CD4-positive, alpha-beta T cell treated with Interleukin-6 for 4 hours (primary cell): ENCODE measurements at places on chromosomes 13 and 19.

- DNase-seq = peak; percentile 64
These were observed 14.2 kb downstream of the ONECUT3 start for GRCh38 chr19:1767464-1767933.

DNA sequence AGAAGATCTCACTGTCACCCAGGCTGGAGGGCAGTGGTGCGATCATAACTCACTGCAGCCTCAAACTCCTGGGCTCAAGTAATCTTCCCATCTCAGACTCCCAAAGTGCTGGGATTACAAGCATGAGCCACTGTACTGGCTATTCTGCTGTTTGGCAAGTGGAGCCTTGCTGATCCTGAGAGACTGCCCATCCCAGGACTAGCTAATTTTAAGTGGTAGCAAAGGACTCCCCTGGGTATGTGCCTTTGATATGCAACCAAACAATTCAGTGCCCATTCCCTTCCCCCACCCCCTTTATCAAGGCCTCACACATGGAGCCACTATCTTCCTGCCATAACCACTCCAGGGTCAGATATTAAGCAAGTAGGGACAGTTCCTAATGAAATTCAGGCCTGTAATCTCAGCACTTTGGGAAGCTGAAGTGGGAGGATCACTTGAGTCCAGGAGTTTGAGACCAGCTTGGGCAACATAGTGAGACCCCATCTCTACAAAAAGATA is 17.0 kb upstream of the ZNF460 start:
- no peak for DNase-seq

DNA sequence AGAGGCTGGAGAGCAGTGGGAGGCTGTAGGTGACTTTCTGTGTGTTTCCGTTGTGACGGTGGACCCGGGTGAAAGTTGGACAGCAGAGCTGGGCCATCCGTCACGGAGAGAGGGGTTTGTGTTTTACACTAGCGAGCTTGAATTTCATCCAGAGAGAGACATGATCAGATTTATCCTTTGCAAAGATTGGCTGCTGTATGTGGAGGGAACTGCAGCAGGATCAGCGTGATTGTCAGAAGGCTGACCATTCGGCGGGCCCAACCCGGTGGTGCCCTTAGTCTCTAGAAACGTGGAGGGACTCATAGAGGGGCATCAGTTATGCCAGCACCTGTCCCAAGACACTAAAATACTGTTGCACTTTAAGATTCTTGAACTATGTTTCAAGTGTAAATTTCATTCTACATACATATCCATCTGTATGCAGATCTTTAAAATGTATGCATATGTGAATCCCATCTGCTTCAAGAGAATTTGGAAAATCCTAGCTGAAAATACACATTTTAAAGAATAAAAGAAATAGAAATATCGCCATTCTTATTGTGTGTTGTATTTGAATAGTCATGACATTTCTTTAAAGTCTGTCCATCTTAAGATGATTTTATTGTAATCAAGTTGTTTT is 7.0 kb downstream of the FAM124A start:
- no peak for DNase-seq

DNA sequence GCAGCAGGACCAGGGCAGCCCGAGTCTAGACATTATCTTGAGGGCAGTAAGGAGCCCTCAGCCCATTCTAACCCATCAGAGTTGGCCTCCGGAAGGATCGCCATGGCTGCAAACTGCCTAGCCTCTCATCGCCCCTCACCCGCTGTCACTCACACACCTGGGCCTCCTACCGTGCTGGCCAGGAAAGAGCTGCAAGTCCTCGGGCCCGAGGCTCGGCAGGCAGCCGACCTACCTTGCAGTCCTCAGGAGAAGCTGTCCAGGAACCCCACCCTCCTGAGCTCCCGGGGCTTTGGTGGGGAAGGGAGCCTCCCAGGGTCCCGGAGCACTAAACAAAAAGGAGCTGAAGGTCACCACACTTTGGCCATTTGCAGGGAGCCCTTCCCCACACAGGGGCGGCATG is 46.8 kb downstream of the CCNE1 start:
- DNase-seq = no peak

GRCh38 chr13:82248762-82249161 is 1633.5 kb downstream of the SLITRK1 start:
- no peak for DNase-seq

- no peak for DNase-seq
These were observed 32.2 kb upstream of the TPT1 start for GRCh38 chr13:45373162-45373547.

- no peak for DNase-seq
These were observed 223.9 kb downstream of the SHISA2 start for GRCh38 chr13:25827831-25828465.

DNA sequence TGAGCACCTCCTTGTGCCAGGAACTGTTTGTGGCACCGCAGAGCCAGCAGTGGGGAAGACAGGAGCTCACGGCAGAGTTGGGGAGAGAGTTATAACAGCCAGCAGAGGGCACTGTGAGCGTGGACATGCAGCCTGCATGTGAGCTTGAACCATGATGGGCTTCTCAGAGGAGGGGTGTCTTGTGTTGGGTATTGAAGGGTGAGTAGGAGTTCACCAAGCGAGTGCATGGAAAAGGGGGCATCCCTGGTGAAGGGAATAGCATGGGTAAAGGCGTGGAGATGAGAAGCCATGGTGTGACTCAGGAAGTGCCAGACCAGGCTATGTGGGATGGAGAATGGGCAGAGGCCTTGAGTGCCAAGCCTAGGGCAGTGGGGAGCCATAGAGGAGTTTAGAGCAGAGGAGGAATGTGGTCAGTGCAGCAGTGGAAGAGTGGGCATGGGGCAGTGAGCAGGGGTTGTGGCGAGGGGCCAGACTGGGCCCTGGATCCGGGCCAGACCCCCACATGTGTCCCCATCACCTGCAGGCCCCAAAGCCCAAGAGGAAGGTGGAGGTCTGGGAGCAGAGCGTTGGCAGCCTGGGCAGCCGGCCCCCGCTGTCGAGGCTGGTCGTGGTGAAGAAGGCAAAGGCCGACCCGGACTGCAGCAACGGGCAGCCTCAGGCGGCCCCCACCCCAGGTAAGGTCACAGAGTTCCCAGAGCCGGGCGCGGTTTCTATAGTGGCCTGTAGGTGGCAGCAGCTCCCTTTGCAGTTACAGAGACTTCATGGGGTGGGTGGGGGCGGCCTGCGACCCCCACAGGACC is 11.8 kb upstream of the SHD start:
- peak; percentile 70 for DNase-seq

DNA sequence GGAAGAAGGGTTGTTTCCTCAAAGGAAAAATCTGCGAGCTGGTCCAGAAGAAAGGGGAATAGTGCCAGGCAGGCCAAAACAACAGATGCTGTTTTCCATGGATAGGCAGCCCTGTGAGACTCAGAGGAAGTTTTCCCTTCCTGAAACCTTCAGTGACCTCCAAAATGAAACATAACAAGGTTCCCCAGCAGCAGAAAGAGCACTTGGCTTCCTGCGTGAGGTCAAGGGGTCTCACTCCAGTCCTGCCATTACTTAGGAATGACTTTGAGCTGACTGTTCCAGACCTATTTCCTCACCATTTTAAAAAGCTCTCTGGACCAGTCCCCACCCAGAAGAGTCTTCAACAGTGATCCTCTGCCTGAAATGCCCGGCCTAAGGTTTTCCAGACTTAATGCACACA is 104.6 kb upstream of the IPO5 start:
- no peak for DNase-seq
